ENCODE measurements at places on chromosomes 3 and 15. TPM values are rescaled to one million over a fixed set of nuclear protein-coding genes. Genes with fewer than 3 reads are reported as not detected.

Gene MKRN2
- 21.7 TPM for total RNA-seq

Gene GP5
- total RNA-seq = 1.0 TPM

Gene ACKR2
- 1.00 TPM for total RNA-seq

Gene ATG7
- 41.9 TPM for total RNA-seq

Gene C2CD4A
- total RNA-seq = not detected

Gene CHRD
- not detected for total RNA-seq

Gene DNAH1
- 25.9 TPM for total RNA-seq

All from T-helper 2 cell treated with Interferon-gamma antibody and Interleukin-4, amounts not matched to agents 100 ng/mL and 5 ng/mL, for 36 hours (primary cell).